ENCODE measurements at places on chromosomes 5 and 9. TPM values are rescaled to one million over a fixed set of nuclear protein-coding genes. Genes with fewer than 3 reads are reported as not detected.

- peak overlapping the region; percentile 80 for H3K4me3 ChIP-seq
- H3K36me3 ChIP-seq: peaks cover 6% of the 10 kb centered on the region
- H3K27ac ChIP-seq: peak overlapping the region; percentile 34
- no peaks in the 10 kb centered on the region for H3K27me3 ChIP-seq
These were observed 341 bp downstream of the MXD3 start for GRCh38 chr5:177311392-177311722.

DNA sequence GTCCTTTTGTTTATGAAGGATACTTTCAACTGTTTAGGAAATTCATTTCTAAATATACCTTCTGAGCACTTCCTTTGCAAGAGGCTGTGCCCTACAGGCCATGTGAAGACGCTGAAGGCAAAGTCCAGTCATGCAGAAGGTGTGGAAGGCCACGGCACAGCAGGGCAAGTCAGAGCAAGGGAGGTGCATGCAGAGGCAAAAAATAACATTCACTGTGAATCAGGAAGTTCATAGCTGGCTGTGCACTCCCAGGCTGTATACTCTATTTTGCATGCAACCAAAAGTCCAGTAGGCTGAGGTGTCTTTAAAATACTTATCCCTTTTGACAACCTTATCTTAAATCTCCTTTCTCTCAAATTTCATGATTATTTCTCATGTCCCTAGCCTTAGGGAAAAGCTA is 50.3 kb downstream of the GNAQ start:
- peak overlapping the region; percentile 86 for H3K27ac ChIP-seq
- DNase-seq: no peak
- H3K27me3 ChIP-seq: no peaks in the 10 kb centered on the region
- no peak overlapping the region for H3K4me3 ChIP-seq
- peaks cover 50% of the 10 kb centered on the region for H3K4me1 ChIP-seq
- no peaks in the 10 kb centered on the region for H3K36me3 ChIP-seq

GRCh38 chr9:85884256-85884655 is 56.7 kb upstream of the NAA35 start:
- H3K27ac ChIP-seq: no peak overlapping the region
- no peaks in the 10 kb centered on the region for H3K36me3 ChIP-seq
- H3K4me3 ChIP-seq: no peak overlapping the region

- H3K27ac ChIP-seq: peak overlapping the region; percentile 78
- peaks cover 10% of the 10 kb centered on the region for H3K27me3 ChIP-seq
- H3K36me3 ChIP-seq: peaks cover 2% of the 10 kb centered on the region
- peak; percentile 86 for DNase-seq
- no peak overlapping the region for H3K4me3 ChIP-seq
- peaks cover 53% of the 10 kb centered on the region for H3K4me1 ChIP-seq
These were observed 65.5 kb upstream of the HSPB3 start for GRCh38 chr5:54390015-54390414.

DNA sequence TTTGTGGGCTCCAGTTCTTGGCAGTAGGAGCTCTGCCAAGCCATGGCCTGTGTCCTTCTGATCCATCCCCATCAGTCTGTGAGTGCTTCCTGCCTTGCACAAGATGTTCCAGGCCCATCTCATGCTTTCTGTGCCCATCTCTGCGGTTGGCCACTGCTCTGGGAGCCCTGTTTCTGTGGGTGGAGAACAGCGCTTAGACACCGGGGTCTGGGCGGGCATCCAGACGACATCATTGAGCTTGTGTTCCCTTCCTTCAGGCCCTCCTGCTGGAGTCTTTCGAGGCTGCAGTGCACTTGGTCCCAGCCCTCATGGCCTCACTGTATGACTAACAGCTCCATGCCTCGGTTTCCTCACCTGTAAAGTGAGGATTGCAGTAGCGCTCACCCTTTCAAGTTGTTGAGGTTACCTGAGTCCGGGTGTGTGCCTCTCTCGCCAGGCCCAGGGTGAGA is 14.9 kb upstream of the CARD19 start:
- H3K36me3 ChIP-seq: no peaks in the 10 kb centered on the region
- peak; percentile 64 for DNase-seq
- H3K27me3 ChIP-seq: no peaks in the 10 kb centered on the region
- no peak overlapping the region for H3K4me3 ChIP-seq
- H3K4me1 ChIP-seq: no peaks in the 10 kb centered on the region

DNA sequence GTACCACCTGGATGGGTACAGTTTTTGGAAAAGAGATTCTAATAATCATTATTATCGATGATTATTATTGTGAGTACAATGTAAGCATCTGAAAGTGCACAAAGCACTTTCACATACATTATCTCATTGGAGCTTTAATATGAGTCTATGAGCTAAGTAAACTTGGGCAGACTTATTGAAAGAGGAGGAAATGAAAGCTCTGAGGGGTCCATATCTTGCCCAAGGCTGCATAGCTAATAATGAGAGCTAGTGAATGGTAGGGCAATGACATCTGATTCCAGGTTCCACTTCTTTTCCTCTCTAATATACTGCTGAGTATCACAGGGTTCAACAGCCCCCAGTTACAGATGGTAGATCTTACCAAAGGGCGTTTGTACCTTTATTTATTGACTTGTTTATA is 26.1 kb downstream of the TIMD4 start:
- no peaks in the 10 kb centered on the region for H3K4me1 ChIP-seq
- no peaks in the 10 kb centered on the region for H3K36me3 ChIP-seq
- DNase-seq: no peak
- no peak overlapping the region for H3K4me3 ChIP-seq
- H3K27ac ChIP-seq: no peak overlapping the region

DNA sequence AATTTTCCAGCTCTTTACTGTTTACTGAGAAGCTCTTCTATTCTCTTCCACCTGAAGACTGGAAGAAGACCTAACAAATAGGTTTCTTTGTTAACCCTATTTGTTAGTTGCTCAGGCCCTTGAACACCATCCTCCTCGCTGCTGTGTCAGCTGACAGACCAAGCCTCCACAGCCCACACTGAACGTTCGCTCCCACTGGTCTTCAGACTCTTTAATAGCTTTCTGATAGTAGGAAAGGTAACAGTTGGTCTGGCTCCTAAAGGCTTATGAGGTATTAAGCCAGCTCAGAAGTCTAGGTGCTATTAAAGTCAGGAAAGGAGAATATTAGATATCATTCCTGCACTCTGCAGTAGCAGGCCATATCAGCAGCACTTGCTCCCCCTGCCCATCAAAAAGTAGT is 23.3 kb upstream of the F2R start:
- peaks cover 67% of the 10 kb centered on the region for H3K4me1 ChIP-seq
- H3K27me3 ChIP-seq: no peaks in the 10 kb centered on the region
- DNase-seq: no peak
- no peaks in the 10 kb centered on the region for H3K36me3 ChIP-seq

- no peak overlapping the region for H3K4me3 ChIP-seq
- H3K27ac ChIP-seq: no peak overlapping the region
- DNase-seq: no peak
- H3K4me1 ChIP-seq: no peaks in the 10 kb centered on the region
These were observed 267.6 kb downstream of the ISL1 start for GRCh38 chr5:51650824-51651223.

DNA sequence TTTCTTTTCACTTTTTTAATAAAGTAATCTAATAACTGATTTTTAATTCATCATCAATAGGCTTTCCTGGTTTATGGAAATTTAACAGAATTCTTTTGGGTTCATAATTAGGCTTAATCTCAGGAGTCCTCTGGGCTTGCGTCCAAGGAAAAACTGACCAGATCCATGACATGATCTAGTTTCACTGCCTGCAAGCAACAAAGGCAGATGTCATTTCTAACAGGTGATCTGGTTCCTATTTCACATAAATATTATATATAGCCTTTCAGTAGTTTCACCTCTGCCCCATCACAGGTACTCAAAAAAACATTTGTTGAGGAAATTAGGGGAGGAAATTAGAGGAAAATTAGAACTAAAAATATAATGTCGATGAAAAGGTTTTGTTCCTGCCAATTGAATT is 126.4 kb downstream of the FBXL17 start:
- H3K36me3 ChIP-seq: no peaks in the 10 kb centered on the region
- peaks cover 18% of the 10 kb centered on the region for H3K4me1 ChIP-seq
- H3K27ac ChIP-seq: no peak overlapping the region
- no peak for DNase-seq

- H3K4me1 ChIP-seq: peaks cover 4% of the 10 kb centered on the region
- no peak overlapping the region for H3K4me3 ChIP-seq
- no peaks in the 10 kb centered on the region for H3K27me3 ChIP-seq
- H3K27ac ChIP-seq: no peak overlapping the region
- no peak for DNase-seq
These were observed 48.3 kb upstream of the DNAH5 start for GRCh38 chr5:13992795-13993194.

- H3K36me3 ChIP-seq: no peaks in the 10 kb centered on the region
- peaks cover 34% of the 10 kb centered on the region for H3K4me1 ChIP-seq
- H3K27me3 ChIP-seq: peaks cover 11% of the 10 kb centered on the region
- peak overlapping the region; percentile 80 for H3K27ac ChIP-seq
- H3K4me3 ChIP-seq: no peak overlapping the region
- no peak for DNase-seq
These were observed 96.8 kb downstream of the ANKRD18B start for GRCh38 chr9:33620738-33621439.

- H3K4me1 ChIP-seq: no peaks in the 10 kb centered on the region
- H3K4me3 ChIP-seq: no peak overlapping the region
- DNase-seq: no peak
- H3K36me3 ChIP-seq: no peaks in the 10 kb centered on the region
- H3K27me3 ChIP-seq: no peaks in the 10 kb centered on the region
These were observed 60.2 kb upstream of the HRH2 start for GRCh38 chr5:175597718-175598117.

GRCh38 chr9:137295849-137296669 is 6.0 kb downstream of the NRARP start:
- peak overlapping the region; percentile 69 for H3K4me3 ChIP-seq
- DNase-seq: no peak
- peaks cover 13% of the 10 kb centered on the region for H3K27me3 ChIP-seq
- no peaks in the 10 kb centered on the region for H3K36me3 ChIP-seq
- H3K27ac ChIP-seq: no peak overlapping the region
- H3K4me1 ChIP-seq: peaks cover 15% of the 10 kb centered on the region

DNA sequence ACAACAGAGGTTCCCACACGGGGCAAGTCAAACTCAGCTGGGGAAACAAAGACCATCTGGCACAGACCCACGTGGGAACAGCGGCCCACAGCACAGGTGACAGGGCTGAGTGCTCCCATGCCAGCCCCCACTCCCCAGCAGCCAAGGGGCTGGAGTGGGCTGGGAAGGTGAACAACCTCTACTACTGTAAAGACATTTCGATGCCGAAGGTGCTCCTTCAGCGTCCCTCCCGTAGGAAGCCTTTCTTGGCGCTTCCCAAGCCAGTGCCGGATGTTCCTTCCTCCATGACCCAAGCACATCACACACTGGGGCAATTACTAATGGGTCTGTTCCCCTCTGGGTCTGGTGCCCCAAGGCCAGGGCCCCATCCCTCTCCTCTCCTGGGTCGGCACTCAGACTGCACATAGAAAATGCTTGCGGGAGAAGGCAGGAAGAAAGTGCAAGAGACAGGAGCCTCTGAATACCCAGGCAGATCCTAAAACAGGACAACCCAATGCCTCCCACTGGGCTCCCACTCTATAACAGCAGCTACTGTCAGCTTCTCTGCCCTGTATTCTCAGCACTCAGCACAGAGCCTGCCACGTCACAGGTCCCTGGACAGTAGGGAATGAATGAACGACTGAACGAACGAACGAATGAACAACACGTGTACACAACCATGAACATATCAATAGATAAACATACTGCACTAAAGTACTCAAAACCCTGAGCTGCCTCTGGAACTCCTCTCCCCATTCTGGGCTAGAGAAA is 77.0 kb upstream of the LRRTM2 start:
- peaks cover 3% of the 10 kb centered on the region for H3K36me3 ChIP-seq
- H3K4me3 ChIP-seq: no peak overlapping the region
- H3K27me3 ChIP-seq: no peaks in the 10 kb centered on the region

DNA sequence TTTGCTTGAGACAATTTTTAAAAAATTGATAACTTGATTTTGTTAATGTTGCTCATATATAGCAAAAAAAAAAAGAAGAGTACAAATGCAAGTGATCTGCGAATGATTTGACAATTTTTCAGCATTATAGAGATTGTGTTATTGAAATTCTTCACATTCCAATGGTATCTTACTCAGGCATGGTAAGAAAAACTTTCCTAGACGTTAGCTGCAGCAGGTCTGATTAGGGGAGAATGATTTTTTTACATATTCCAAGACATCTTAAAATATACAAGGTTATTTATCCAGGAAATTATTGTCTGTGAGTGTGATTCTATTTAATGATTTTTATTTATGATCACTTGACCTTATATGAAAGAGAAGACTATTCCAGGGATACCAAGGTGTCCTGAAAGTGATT is 361.9 kb downstream of the MAT2B start:
- DNase-seq: no peak
- no peak overlapping the region for H3K27ac ChIP-seq
- no peaks in the 10 kb centered on the region for H3K36me3 ChIP-seq
- peaks cover 3% of the 10 kb centered on the region for H3K4me1 ChIP-seq

- DNase-seq: no peak
- H3K4me1 ChIP-seq: peaks cover 41% of the 10 kb centered on the region
- no peak overlapping the region for H3K4me3 ChIP-seq
- peak overlapping the region; percentile 96 for H3K27ac ChIP-seq
- peaks cover 12% of the 10 kb centered on the region for H3K36me3 ChIP-seq
These were observed 81.9 kb downstream of the TNC start for GRCh38 chr9:115035841-115036612.

DNA sequence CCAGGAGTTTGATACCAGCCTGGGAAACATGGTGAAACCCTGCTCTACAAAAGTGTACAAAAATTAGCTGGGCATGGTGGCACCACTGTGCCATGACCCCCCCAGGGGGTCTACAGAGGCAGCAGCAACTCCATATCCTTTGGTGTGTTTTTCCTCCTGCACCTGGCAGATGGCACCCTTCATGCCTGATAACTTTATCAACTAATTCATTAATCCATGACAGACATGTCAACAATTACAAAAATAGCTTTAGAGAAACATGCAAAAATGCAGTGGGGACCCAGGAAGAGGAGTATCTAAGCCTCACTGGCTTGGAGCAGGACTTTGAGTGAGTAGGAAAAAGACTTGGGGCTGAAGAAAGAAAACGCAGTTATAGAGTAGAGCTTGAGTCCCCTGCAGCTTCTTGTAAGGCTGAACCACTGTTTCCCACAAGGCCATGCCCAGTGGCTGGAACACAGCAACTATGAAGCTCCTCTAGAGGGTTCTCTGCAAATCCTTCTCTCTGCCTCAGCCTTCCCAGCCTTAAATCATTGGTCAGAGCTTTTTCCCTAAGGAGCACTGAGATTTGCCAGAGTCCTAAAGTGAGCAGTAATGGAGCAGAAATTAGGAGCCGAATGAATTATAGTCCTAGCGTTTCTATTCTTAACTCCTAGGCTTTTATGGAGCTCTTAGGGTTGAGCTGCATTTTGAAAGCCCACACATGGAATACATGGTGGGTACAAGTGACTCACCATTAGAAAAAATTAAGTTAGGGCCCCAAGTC is 25.5 kb upstream of the B4GALT1 start:
- no peaks in the 10 kb centered on the region for H3K36me3 ChIP-seq
- DNase-seq: no peak

GRCh38 chr9:84781931-84782866 is 112.7 kb downstream of the NTRK2 start:
- H3K27ac ChIP-seq: no peak overlapping the region
- peaks cover 4% of the 10 kb centered on the region for H3K4me1 ChIP-seq
- H3K27me3 ChIP-seq: no peaks in the 10 kb centered on the region
- DNase-seq: no peak

Gene SMIM15
- total RNA-seq: 53.1 TPM

Gene CCDC171
- total RNA-seq: 4.5 TPM

Gene FAM169A
- total RNA-seq: 2.7 TPM

Gene PRSS3
- not detected for total RNA-seq

Gene PCDHGA7
- total RNA-seq: 0.11 TPM

Gene PCDHB13
- total RNA-seq: 2.4 TPM
